Activated T-helper 1 cell treated with anti-CD3 and anti-CD28 coated beads, Interleukin-12 subunit alpha, Interleukin-12 subunit beta, Interleukin-2, Interleukin-4 antibody, amounts not matched to agents 30 ng/mL and 10 ng/mL and 1 ng/mL, durations not matched to agents 14 hours and 24 hours and 36 hours (primary cell): ENCODE measurements at places on chromosomes 1 and 21.

GRCh38 chr1:68121536-68121935, 71.1 kb upstream of the DIRAS3 start:
- no peaks in the 10 kb centered on the region for H3K36me3 ChIP-seq
- no peak overlapping the region for H3K27ac ChIP-seq
- peaks cover 5% of the 10 kb centered on the region for H3K4me1 ChIP-seq
- DNase-seq, result no peak
- peaks cover 2% of the 10 kb centered on the region for H3K27me3 ChIP-seq

- H3K36me3 ChIP-seq, result no peaks in the 10 kb centered on the region
- no peak for DNase-seq
Observed at GRCh38 chr1:14062669-14063068, 362.7 kb downstream of the PRDM2 start.

GRCh38 chr1:7253988-7254587, 468.8 kb downstream of the CAMTA1 start:
- DNase-seq, result no peak
- H3K27me3 ChIP-seq, result peaks cover 4% of the 10 kb centered on the region
- H3K4me1 ChIP-seq, result no peaks in the 10 kb centered on the region
- H3K36me3 ChIP-seq, result no peaks in the 10 kb centered on the region
- no peak overlapping the region for H3K27ac ChIP-seq

DNA sequence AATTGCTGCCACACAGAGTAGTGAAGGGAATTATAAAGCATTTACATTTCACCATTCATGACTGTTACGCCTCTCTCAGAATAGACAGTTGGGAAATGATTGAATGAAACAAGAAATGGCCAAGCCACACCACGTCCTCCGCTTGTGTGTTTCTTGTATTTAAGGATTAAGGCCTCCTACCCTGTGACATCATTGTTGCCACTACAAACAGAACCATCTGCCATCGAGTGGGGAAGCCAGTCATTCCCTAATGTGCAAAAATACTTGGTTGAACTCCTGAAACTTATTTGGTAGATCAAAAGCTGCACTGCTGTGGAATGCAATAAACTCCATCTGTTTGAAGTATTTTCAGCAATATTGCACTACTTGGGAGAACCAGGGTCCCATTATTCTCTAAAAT, 99.0 kb upstream of the C1orf105 start:
- H3K27ac ChIP-seq, result no peak overlapping the region
- no peak for DNase-seq
- no peaks in the 10 kb centered on the region for H3K36me3 ChIP-seq
- H3K4me1 ChIP-seq, result no peaks in the 10 kb centered on the region
- H3K4me3 ChIP-seq, result no peak overlapping the region

- no peak overlapping the region for H3K27ac ChIP-seq
- H3K4me1 ChIP-seq, result no peaks in the 10 kb centered on the region
- H3K36me3 ChIP-seq, result no peaks in the 10 kb centered on the region
- DNase-seq, result no peak
- H3K27me3 ChIP-seq, result peaks cover 3% of the 10 kb centered on the region
Observed at GRCh38 chr21:36489103-36489775, 9.3 kb upstream of the CLDN14 start.

DNA sequence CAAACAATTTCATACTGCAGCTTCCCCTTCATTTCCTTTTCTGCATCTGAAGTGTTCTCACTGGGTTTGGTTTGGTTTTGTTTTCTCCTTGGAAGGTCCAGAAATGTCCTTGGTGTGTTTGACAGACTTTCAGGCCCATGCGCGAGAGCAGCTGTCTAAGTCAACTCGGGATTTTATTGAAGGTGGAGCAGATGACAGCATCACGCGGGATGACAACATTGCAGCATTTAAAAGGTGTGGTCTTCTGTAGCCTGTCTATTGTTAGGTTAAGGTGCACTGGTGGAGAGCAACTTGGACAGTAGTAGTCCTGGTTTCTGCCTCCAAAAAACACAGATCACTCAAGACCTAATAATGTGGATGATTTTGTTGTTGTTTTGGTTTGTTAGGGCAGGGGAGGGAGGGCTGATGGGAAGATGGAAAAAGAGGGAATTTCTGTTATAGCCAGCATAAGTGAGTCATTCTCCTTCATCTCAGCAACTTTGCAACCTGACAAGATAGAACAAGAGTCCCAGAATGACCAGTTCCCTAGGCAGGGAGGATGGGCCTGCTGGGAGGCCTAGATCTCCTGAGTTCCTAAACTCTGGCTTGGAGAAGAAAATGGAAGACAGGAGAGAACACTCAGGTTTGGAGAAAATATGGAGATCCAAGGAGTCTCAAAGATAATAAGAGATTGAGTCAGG, 12.5 kb downstream of the HAO2 start:
- peaks cover 1% of the 10 kb centered on the region for H3K27me3 ChIP-seq
- no peak overlapping the region for H3K27ac ChIP-seq
- H3K4me3 ChIP-seq, result no peak overlapping the region
- H3K36me3 ChIP-seq, result no peaks in the 10 kb centered on the region

- peak overlapping the region; percentile 23 for H3K4me3 ChIP-seq
- H3K4me1 ChIP-seq, result peaks cover 45% of the 10 kb centered on the region
- DNase-seq, result peak; percentile 43
- peak overlapping the region; percentile 81 for H3K27ac ChIP-seq
Observed at GRCh38 chr1:154784924-154785531, 85.1 kb downstream of the KCNN3 start.

- H3K4me3 ChIP-seq, result peak overlapping the region; percentile 88
- peak; percentile 45 for DNase-seq
- H3K4me1 ChIP-seq, result peaks cover 22% of the 10 kb centered on the region
- peaks cover 17% of the 10 kb centered on the region for H3K36me3 ChIP-seq
Observed at GRCh38 chr1:202143768-202144401, 652 bp downstream of the ARL8A start.

DNA sequence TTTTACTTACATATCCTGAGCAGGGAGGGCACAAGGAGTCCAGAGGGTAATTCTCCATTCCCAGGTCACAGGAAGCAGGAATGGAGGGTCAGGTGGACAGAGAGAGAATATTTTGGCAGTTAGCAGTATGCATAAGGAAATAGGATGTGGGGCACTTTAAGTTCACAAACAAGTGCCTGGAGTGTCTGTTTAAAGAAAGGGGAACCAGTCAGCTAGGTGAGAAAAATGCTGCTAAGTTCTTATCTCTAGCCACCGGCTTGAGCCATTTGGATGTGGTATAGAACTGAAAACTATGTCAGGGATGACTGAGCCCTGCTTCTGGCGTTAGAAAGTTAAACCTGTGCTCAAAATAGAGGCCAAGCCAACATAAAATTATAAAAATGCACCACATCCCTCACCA, 739.7 kb upstream of the NCAM2 start:
- H3K27me3 ChIP-seq, result no peaks in the 10 kb centered on the region
- no peak overlapping the region for H3K27ac ChIP-seq
- no peak overlapping the region for H3K4me3 ChIP-seq

DNA sequence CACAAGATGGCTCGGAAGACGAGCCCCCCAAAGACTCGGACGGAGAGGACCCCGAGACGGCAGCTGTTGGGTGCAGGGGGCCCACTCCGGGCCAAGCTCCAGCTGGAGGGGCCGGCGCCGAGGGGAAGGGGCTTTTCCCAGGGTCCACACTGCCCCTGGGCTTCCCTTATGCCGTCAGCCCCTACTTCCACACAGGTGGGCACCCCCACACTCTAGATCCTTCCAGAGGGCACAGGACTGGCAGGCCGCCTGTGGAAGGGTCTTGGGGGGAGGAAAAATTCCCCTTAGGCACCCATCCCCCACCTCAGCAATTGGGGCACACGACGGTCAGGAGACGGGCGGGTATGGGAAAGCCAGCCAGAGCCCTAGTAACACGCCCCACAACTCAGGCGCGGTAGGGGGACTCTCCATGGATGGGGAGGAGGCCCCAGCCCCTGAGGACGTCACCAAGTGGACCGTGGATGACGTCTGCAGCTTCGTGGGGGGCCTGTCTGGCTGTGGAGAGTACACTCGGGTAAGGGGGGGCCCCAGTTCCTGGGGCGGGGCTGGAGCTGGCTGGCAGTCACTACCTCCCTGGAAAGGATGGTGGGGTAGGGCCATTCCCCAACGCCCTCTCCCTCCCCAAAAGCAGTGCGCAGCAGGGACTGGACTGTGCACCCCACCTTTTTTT, 16.1 kb downstream of the NOC2L start:
- peaks cover 12% of the 10 kb centered on the region for H3K36me3 ChIP-seq
- no peak for DNase-seq
- H3K27me3 ChIP-seq, result peaks cover 25% of the 10 kb centered on the region
- no peak overlapping the region for H3K27ac ChIP-seq

DNA sequence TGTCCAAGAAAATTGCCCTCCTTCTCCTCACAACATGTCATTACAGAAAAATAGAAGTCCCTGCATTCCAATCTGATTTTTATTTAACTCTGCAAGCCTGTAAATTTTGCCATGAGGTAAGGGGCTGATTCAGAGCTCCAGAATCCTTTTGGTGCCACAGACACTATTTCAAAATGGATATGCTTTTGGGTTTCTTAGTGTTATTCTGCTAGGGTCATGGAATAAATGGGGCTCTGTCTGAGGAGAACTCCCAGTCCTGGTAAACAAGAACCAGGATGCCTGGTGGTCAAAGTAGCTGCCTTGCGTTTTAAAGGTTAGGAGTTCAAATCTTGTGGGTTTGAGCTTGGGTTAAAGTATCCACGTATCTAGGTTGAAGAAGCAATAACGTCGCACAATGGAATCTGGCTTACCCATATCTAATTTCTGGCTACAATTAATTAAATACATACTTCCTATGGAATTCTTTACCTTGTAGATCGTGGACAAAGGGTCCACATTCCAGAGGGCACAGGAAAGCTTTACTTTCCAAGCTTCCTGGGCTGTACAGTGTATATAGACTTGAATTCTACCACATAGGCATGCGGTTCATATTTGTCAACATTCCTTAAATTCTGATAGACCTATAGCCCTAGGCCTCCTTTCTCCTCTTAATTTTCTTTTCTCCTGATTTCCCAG, 98.0 kb upstream of the CDC42BPA start:
- DNase-seq, result no peak
- H3K27me3 ChIP-seq, result no peaks in the 10 kb centered on the region
- no peaks in the 10 kb centered on the region for H3K36me3 ChIP-seq

DNA sequence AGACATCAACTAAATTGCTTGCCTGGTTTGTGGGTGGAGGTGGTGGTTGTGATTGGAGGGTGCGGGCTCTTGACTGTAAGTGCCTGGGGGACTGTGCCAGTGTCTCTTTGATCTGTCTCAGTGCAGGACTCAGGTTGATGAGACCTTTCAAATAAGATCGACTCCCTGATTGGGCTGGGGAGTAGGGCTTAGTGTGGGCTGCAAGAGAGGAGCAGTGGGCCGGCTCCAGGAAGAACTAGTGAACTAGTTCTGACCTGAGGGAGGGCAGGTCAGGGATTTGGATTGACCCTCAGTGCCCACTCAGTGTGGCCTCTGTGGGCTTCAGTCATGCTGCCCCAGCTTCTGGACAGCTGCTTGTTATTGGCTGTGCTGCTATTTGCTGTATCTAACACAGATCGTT, 130.6 kb upstream of the CACNA1E start:
- DNase-seq, result no peak
- H3K4me3 ChIP-seq, result no peak overlapping the region
- no peaks in the 10 kb centered on the region for H3K36me3 ChIP-seq
- H3K4me1 ChIP-seq, result no peaks in the 10 kb centered on the region

- H3K27me3 ChIP-seq, result no peaks in the 10 kb centered on the region
- H3K36me3 ChIP-seq, result peaks cover 6% of the 10 kb centered on the region
- H3K27ac ChIP-seq, result no peak overlapping the region
- no peaks in the 10 kb centered on the region for H3K4me1 ChIP-seq
Observed at GRCh38 chr1:213244664-213245091, 193.6 kb downstream of the RPS6KC1 start.

DNA sequence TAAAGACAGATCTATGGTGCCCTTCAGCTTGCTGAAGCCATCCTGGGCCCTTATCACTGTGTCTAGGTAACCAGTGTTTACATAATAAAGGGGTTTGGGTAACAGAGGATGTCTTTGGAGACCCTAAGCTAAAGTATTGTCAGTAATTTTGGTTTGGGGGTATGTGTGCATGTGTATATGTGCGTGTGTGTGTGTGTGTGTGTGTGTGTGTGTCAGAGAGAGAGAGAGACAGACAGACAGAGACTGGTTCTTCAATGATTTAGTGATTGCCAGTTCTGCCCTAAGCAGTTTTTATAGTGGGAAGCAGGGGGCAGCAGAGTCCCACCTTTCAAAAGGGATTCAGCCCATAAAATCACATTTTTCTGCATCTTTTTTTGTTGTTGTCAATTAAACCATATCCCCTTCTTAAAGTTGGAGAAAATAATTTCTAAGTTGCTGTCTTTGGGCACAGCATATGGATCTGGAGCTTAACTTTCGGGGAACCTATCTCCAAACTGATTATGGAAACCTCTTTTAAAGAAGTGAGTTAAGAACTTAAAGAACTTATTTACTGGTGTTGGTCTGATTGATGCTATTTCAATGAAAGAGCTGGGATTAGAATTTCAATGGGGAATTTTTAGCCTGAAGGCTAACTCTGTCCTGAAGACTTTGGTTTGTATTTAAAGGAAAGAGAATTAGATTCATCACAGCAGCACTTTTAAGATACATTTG, 51.1 kb downstream of the ZNF326 start:
- peaks cover 2% of the 10 kb centered on the region for H3K27me3 ChIP-seq
- H3K36me3 ChIP-seq, result no peaks in the 10 kb centered on the region
- DNase-seq, result no peak
- no peak overlapping the region for H3K4me3 ChIP-seq

DNA sequence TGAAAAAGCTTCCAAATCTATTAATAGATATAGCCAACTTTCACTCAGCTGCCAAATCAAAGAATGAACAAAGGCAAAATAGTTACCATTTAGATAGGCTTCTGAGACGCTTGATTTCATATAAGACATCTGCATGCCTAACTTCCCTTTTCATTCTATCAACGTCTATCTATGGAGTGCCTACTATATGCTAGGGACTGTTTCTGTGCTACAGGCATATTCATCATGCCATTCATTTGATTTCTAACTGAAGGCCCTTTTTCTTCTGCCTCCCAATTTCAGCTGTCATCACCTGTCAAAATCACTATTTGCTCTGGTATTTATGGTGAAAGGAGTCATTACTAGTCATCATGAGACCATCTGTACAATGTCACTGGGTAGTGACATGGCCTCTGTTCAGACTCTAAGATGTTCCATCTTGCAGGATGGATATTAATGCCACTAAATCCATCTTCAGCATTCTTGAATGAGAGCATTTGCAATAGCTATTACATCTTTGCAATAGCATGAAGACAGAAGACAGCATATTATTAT, 4.3 kb upstream of the KRTAP13-1 start:
- no peaks in the 10 kb centered on the region for H3K36me3 ChIP-seq
- no peaks in the 10 kb centered on the region for H3K4me1 ChIP-seq
- DNase-seq, result no peak
- H3K27me3 ChIP-seq, result no peaks in the 10 kb centered on the region
- H3K27ac ChIP-seq, result no peak overlapping the region
